ENCODE measurements at places on chromosomes 12 and 14. TPM values are rescaled to one million over a fixed set of nuclear protein-coding genes. Genes with fewer than 3 reads are reported as not detected.

The RBM23 gene
- total RNA-seq: 43.9 TPM

The RAB15 gene
- total RNA-seq: 32.1 TPM

The C12orf60 gene
- 1.7 TPM for total RNA-seq

The ACOT6 gene
- not detected for total RNA-seq

The TAS2R30 gene
- 1.3 TPM for total RNA-seq

The CYP46A1 gene
- 0.41 TPM for total RNA-seq

The GPR65 gene
- 0.50 TPM for total RNA-seq

The RTL1 gene
- 0.18 TPM for total RNA-seq

The HRK gene
- 2.1 TPM for total RNA-seq

The GRIN2B gene
- total RNA-seq: 1.4 TPM

The CIROP gene
- not detected for total RNA-seq

The RNU4-1 gene
- 2,591 TPM for total RNA-seq

The HELB gene
- 4.5 TPM for total RNA-seq

The CCDC38 gene
- total RNA-seq: 0.07 TPM

The CLEC2A gene
- 0.84 TPM for total RNA-seq

The FBLN5 gene
- 12.5 TPM for total RNA-seq

GRCh38 chr12:122887819-122888212, 8.1 kb downstream of the VPS37B start:
- DNase-seq: no peak

DNA sequence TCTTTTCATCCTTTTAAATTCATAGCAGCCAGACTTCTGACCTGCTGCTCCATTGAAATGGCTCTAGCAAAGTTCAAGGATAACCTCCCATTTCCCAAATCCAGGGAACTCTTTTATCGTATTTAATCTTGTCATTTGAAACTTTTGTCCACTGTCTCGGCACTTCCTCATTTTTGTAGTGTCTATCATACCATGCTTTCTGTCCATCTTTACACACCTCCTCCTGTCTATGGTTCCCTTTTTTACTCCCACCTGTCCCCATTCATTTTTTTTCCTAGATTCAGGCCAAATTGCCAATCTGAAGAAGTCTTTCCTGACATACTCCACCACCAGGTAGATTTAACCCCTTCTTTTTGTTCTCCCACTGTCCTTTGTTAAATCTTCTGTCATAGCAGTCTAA, 31.0 kb downstream of the NFYB start:
- no peak for DNase-seq

DNA sequence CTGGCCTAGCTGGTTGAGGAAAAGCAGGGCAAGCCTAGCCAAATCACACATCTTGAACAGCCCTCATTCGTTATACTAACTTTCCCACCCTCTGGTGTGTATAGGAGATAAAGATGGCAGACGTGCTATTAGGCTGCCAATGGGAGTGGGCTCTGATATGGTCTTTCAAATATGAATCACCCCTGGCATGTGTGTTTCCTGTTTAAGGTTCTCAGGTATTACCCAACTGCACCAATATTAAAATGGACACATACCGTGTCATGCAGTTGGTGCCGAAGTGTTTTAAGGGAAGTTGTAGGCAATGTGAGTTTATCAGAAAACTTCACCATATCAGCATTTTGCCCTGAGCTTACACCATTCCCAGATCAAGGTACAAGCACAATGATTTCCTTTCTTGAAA, 33.4 kb downstream of the CHST11 start:
- no peak for DNase-seq

GRCh38 chr14:65239143-65239937, 137.0 kb upstream of the MAX start:
- peak; percentile 92 for DNase-seq

GRCh38 chr12:88017964-88018363, 11.2 kb downstream of the C12orf50 start:
- no peak for DNase-seq

- DNase-seq: peak; percentile 42
Observed at GRCh38 chr14:21041676-21042433, at the start of gene RNASE7. Gene RNASE7, plus strand, starts transcription at chr14:21042362. Its CDS starts 631 bp downstream, at chr14:21042993.

- DNase-seq: no peak
Observed at GRCh38 chr12:103912069-103912468, 18.1 kb upstream of the HSP90B1 start.

GRCh38 chr12:22415342-22416309, 81.1 kb upstream of the ST8SIA1 start:
- peak; percentile 85 for DNase-seq

GRCh38 chr12:67352682-67353081, 83.5 kb downstream of the CAND1 start:
- DNase-seq: no peak

GRCh38 chr12:83859021-83859420, 1053.6 kb downstream of the SLC6A15 start:
- peak; percentile 6 for DNase-seq

DNA sequence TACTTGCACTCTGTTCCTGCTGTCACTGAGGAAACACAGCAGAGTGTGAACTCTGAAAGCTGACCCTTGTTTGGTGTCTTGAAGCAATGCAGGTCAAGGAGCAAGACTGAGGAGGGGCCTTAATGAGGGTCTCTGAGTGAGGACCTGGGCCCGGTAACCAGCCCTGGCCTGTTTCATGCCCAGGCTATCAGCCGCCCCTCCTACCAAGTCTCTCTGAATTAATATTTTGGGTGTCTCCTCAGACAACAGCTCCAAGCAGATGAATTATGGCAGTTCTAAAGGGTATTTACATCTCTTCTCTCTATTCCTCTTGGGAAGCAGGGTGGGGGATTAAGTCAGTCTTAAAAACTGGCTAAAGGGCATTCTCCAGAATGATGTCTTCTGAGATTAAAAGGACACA, 394.5 kb downstream of the ZFP36L1 start:
- DNase-seq: no peak

DNA sequence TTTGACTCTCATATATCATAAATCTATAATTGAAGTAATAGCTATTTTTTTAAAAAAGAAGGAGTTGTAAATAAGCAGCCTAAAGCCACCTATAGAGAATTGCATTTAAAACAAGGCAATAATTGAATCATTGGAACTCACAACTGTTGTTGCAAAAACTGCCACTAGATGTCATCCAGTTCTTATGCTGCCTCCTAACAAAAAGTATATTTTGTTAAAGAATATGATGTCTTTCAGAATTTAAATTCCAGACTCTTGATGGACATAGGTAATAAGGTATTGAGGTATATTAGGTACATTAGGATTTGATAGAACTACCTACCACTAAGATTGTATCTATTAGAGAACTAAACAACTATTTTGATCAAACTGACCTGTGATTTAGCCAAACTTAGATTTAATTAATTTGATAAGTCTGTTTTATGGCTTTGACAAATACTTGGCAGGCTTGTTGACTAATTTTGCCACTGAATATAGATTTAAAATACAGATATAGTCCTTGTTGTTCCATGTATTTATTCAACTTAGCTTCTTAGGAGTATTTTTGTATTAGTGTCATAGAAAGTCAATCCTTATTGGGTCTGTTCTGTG, 401.4 kb downstream of the RPL10L start:
- no peak for DNase-seq

DNA sequence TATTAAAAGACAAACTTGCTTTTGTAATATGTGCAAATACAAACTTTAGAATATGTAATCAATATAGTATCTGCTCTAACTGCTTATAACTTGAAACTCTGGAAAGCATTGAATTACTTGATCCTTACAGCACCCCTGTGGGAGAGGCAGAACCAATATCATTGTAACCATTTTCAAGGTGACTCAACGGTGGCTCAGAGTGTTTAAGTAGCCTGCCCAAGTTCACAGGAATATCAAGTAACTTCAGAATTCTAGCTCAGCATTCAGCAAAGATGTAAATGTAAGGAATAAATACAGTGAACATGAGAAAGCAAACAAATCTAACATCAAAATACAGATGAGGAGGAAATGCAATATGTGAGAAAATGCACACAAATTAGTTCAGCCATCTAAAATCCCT, 264.6 kb downstream of the NELL2 start:
- DNase-seq: no peak

DNA sequence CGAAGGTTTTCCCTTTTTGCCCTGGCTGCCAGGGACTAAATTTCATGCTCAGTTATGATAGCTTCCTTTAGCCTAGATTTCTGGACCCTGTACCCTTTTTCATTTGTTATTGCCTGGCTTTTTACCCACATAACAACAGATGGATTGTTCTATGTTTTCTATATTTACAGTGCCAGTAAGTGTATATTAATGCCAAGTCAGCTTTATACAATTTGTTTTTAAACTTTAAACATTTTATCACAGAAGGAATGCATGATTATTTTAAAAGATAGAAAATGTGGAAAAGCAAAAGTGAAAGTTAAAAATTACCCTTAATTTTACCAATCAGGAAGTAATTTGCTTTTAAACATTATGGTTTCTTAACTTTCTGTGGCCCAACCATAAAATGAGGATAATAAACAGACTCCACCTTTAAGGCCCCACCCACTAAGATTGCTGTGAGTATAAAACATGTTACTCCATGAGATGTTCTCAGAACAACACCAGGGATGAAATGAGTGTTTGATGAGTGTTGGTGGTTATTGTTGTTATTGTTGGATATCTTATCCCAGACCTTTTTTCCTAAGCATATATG, 496.8 kb downstream of the EGLN3 start:
- DNase-seq: no peak

GRCh38 chr14:74140374-74140850, 55.7 kb downstream of the LIN52 start:
- DNase-seq: no peak

- peak; percentile 84 for DNase-seq
Observed at GRCh38 chr12:102438047-102438826, 42.1 kb downstream of the IGF1 start.

DNA sequence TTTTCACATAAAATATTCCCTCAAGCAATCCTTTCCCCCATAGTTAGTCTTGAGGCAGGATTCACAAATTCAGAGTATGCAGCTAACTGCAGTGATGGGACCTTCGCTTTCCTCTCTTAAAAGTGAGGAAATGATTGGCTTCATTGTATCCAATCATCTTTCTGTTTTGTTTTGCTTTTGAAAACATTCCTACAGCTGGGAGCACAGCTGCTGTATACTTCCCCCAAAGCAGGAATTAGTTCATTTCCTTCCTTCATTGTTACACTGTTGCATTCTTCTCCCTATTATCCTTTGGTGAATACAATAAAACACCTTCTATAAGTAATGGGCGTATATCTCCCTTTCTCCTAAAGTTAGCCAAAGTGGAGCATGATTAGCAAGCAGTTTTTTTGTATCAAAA, 9.4 kb upstream of the GAS2L3 start:
- DNase-seq: no peak

GRCh38 chr12:45302621-45303369, 86.9 kb downstream of the ANO6 start:
- no peak for DNase-seq

DNA sequence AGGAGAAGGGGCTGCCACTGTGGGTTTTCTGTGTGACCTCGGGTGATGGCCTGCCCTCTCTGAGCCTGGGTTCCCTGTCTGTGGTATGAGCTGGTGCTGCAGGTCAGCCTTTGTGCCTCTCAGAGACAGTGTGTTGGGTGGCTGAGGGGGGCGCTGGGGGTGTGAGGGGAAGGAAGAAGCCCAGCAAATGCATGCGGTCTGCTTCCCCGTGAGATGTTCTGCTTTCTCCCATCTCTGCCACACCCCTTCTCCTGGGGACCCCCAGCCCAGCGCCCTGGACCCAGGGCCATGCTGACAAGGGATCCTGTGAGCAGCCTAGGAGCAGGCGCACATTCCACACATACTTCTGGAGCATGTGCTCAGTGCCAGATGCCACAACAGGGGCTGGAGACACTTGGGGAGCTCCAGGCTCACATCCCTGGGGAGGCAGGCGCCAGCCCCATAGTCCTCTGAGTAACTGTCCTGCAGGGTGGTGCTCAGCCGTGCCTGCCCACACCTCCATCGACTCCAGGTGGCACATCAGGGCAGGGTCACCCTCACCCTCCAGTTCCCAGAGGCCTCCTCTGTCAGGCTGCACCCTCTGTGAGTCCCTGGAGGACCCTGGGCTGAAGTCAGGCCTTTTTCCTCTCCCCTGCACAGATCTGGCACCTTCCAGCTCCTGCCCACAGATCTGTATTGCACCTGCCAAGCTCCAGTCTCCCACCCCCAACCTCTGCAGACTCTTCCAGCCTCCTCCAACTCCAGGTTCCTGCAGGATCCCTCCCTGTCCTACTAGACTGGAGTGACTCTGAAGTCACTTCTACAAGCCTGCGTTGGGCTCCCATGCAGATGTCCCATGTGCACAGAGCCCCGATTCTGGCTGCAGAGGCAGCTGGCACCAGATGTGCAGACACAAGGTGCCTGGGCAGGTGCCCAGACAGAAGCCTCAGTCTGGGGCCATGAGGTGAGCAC, 205.6 kb downstream of the KIF26A start:
- DNase-seq: no peak

- no peak for DNase-seq
Observed at GRCh38 chr12:91074851-91075250, 17.0 kb upstream of the KERA start.

GRCh38 chr14:21467616-21468015, 9.1 kb downstream of the RAB2B start:
- peak; percentile 77 for DNase-seq

GRCh38 chr12:87428701-87429277, 600.4 kb downstream of the C12orf50 start:
- DNase-seq: peak; percentile 54

Data from astrocyte (in vitro differentiated cells and primary cell).